SK-N-DZ (cell line): ENCODE measurements at places on chromosomes 2 and 18.

DNA sequence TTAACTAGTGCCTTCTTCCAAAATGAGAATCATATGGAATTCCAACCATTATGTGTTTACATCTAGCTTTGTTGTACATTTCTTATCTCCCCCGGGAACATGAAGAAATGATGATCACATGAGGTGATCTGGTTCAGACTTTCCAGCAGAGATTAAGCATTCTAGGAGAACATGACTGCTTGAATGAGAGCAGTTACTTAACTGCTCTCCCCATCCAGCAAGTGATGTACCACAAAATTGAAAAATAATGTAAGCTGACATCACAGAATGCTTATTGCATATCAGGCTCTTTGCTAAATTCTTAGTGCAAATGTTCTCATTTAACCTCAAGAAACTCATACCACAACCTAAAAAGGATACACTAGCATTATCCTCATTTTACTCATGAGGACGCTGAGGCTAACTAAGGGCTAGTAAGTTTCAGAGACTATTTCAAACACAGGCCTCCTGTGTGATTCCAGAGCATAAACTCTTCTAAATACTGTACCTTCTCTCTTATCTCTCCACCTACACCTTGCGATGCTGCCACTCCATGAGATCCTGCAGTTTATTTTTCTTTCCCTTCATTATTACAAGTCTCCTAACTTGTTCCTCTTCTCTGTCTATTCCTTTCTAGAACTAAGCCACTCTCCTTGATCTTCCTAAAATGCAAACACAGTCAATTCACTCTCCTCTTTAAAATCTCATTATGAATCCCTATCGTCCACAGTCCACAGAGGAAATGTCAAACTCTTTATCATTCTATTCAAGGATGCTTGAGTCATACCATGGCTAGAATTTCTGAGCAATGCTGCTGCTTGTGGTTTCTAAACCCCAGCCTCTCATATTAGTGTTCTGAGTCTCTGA lies 1224.8 kb upstream of the ZEB2 start:
- DNase-seq = no peak

DNA sequence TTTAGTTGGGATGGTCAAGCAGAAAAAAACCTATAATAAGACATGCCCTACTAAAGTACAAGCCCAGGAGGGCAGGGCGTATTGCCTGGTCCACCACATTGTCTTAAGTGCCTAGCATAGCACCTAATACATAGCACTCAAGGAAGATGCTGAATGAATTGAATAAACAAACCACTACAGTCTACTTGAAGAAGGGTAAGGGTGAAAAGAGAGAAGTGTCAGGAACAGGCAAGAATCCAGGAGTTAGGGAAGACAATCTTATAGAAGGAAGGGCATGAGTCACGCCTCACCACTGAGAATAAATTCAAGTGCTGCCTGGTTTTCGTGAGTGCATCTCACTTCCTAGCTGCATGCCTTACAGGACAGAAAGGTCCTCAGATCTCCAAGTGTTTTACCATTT lies 13.9 kb downstream of the SLC19A3 start:
- DNase-seq = no peak

GRCh38 chr2:234676109-234676782 lies 179.4 kb upstream of the ARL4C start:
- DNase-seq = no peak

- no peak for DNase-seq
Measured at GRCh38 chr18:10090668-10091067, 176.9 kb downstream of the VAPA start.

GRCh38 chr2:49080681-49081080 lies 73.6 kb downstream of the FSHR start:
- DNase-seq = no peak

DNA sequence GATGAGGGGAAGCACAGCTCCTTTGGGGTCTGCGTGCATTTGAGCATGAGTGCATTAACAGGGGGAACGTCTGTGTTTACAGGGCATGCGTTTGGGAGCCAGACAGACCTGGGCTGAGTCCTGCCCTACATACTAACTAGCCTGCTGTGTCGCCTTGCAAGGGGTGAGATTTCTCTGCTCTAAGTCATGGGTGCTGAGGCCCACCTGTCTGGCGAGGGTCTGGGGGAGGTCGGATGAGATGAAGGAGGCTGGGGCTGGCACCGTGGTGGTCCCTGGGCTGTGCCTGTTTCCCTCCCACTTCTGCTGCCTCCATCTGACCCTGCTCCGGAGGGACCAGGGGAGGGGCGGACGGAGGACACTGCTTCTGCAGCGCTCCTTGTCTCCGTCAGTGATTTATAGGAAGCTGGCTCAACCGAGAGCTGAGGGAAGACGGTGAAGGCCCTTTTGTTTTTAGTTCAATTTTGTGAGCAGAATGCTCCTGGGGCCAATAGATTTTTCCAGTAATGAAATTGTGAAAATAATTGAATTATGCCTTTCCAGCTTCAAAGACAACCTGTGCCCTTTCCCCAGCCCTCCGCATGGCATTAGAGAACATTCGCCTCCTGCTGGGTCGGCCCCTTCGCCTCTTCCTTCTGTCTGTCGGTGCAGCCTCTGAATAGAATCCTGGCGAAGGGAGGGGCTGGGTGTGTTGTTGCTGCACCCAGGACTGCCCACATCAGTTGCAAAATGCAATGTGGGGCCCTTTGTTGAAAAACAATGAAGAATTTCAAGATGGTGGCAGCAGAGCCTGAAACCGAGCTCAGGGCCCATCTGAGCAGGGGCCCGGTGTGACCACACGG lies 49.7 kb downstream of the RRM2 start:
- no peak for DNase-seq

DNA sequence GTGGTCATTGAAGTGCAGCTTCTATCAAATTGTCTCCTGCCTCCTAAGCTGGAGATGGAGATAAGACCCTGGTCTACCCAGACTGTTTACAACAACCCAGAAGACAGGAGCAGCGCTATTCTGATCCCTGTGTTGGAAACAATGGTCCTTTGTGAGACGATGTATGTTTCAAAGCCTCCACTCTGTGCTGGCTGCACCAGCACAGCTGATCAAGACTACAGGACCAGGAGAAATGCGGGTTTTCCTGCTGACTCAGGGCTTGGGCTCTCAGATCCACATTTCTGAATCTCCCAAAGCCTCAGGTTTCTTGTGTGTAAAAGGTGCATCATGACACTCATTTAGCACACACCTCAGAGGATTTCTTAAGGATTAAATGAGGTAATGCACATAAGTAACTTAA lies 92.0 kb downstream of the POU3F3 start:
- no peak for DNase-seq

DNA sequence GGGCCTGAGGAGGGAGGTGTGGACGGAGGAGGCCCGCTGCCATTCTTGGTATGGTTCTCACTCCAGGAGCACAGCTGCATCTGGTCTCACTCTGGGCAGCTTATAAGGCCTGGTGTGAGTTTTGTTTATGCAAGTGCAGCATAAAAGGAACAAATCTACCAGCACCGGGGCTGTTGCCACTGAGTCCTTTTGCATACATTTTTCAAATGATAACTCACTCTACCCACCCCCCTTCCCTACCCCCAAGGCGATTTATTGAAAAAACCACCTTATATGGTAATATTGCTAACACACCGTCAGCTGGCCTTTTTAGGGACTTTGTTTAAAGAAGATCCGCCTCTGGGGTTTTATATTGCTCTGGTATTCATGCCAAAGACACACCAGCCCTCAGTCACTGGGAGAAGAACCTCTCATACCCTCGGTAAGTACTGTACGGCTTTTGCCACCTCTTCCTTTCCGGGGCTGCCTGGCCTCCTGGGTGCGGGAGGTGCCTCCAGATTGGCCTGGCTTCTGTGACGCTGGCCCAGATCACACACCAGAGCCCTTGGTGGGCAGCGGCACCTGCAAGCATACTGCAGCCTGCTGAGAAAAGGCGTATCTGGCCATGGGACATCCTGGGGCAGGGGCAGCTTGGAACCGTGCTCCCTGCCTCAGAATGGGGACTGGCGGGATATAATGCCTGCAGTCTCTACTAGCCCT lies at the start of gene ACTG2:
Gene ACTG2 (plus strand): TSS at position 378 of the 699 bp plus-strand sequence. CDS start 8,304 bp downstream, outside the sequence.
- no peak for DNase-seq

DNA sequence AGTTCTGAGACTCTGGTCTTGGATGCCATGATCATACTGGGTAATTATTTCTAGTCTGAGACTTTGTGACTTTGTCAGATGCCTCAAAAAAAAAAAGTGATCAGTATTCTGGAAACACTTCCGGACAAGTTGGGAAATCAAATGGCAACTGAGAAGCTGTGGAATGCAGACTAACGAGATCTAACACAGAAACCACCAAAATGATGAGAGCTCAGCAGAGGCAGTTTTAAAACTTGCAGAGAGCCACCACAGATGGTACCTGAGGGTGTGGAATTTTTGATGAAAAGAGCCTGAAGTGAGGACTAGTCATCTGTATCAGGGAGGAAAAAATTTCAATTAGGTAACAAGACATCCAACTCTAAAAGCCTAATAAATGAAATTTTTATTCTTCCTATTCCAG lies 5.5 kb upstream of the GPR75 start:
- DNase-seq = no peak

- no peak for DNase-seq
Measured at GRCh38 chr18:74453016-74453566, 4.0 kb downstream of the DIPK1C start.

DNA sequence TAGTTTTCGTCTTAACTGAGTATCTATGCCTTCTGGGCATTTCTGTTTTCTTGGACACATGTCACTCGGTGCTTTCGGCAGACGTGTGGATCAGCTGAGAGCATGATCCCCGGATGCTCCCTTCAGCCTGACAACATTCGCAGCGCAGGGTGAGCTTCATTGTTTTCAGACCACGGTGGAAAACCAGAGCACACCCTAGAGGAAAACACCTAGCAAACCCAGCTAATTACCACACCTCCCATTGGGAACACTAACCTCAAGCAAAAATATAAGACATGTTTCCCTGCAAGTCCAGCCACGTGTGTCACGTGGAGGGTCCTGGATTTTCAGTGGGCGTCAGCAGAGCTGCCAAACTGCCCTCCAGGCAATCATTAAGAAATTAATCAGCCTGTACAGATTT lies 31.0 kb downstream of the ANKRD29 start:
- no peak for DNase-seq

DNA sequence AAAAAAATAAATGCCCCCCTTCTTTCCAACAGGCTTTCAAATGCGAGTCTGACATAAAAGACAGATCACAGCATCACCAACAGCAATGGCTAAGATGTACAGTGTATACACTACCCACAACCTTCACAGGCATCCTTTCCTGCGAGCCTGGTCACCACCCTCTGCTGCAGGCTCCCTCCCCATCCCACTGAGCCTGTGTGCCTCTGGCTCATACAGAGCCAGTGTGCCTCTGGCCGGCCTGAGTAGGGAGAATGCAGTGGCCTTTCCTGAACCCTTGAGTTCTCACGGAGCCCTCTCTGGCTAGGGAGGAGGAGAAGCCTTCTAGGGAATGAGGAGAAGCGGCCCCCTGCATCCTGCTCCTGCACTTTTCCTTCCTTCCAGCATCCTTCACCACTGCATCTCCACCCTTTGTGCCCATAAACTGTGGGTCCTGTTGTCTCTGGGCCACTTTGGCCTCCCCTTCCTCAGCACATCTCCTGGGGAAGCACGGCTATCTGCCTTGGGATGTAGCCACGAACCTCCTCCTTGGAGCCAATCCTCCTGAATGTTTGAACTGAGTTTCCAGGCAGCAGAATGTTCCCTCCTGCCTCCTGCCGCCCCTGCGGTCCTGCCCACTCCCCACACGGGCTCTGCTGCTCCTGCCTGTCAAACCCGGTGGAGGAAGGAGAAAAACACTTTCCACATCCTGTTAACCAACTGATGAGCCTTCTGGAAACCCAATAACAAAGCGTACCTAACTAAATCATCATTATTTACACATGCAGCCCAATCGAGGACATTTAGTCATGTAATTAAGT lies 22.5 kb downstream of the GYPC start:
- no peak for DNase-seq

DNA sequence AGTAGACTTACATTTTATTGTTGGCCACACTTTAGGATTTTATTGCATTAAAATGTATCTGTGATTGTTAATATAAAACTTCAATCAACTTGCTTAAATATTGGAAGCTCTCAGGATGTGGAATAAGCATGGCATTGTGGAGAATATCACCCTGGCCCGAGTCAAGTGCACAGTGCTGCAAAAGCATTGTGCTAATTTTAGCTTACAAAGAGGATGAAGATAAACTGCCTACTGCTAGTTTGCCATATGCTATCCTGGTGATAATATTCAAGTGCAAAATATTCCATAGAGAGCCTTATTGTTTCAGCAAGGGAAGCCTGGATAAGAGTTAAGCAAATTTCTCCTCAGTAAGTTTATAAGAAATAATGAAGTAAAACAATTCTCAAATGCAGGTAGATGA lies 54.5 kb downstream of the MEIS1 start:
- no peak for DNase-seq

DNA sequence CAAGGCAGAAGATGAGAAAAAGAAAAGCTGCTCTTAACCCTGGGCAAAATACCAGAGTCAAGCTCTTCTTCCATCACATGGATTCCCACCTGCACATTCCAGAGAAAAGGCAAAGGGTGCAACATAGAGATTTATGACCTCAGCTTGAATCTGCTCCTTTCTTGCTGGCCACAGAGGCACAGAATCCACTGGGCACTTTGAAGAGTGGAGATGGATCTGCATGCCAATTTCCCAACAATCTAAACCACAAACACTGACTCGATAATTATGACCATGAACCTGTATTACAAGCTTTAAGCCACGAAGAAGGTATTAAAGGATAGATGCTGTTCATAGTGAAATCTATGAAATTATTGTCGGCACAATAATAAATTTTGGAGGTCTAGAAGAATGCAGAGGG lies 237.3 kb downstream of the PID1 start:
- no peak for DNase-seq

DNA sequence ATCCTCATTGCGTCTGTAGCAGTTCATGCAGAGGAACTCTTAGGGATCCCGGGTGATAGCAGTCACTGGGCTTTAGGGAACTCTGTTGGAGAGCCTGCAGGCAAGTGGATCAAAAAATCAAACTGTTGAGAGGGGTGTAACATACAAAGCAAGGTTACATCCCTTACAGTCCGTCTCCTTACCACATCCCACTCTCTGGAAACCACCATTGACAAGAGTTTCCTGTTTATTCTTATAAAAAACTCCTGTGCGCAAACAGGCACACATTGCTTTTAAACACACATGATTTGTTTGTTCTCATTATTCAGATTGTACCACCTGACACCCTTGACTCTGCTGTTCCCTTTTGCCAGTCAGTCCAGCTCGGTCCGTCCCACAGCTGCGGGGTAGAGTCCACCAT lies 137.7 kb downstream of the LTBP1 start:
- DNase-seq = no peak

GRCh38 chr2:104340162-104340561 lies 513.8 kb upstream of the POU3F3 start:
- DNase-seq = no peak
